ENCODE measurements at places on chromosomes 1 and 21.

DNA sequence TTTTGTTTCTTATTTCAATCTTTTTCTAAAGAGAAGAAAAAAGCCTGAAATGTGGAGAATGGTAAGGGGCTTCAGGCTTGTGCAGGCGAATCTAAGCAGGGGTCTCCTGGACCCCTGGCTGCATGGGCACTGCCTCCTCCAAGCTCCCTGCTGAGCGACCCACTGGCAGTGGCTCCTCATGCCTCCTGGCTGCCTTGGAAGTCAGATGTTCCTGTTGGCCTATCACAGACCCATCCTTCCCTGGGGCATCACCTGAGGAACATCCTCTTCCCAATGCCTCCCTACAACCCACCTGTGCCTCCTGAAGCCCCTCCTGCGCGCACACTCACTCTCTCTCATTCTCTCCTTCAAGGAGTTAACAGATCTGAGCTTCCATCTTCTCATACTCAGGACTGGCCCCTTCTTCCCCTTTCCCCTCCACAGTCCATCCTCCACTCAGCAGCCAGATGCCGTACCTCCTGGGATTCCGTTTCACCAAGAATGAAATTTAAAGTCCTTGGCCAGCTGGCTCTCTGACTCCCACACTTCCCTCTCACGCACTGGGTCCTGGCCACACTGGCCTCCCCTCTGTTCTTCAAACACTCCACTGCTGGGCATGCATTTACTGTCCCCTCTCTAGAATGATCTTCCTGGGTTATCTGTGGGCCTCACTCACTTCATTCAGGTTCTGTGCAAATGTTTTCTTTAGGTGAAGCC is 41.7 kb downstream of the AZIN2 start:
- no peak for DNase-seq

- no peak for DNase-seq
Observed at GRCh38 chr1:177902266-177902665, 67.6 kb downstream of the SEC16B start.

- peak; percentile 89 for DNase-seq
Observed at GRCh38 chr1:26378088-26378878, 5.7 kb upstream of the ZNF683 start.

DNA sequence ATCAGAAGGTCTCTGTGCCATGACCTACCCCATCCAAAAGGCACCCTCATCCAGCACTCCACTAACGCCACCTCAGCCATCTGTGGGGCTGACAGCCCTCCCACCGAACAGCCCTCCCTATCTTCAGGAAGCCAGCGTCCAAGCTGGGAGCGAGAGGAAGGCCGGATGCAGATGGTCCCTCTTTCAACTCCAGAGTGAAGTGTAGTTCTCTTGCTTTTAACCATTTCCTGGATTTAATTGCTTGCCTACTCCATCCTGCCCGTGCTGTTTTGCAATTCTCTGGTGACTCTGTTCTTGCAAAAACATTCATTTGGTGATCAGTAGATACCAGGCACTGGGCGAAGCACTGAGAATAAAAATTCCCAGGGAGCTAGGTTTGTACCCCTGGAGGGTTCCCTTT is 8.2 kb upstream of the DYRK1A start:
- no peak for DNase-seq

GRCh38 chr1:36212782-36213181 is 11.5 kb upstream of the THRAP3 start:
- no peak for DNase-seq

- DNase-seq: no peak
Observed at GRCh38 chr1:85579622-85580021, 939 bp upstream of the CCN1 start.

- no peak for DNase-seq
Observed at GRCh38 chr1:26350701-26351589, 3.0 kb downstream of the CRYBG2 start.

DNA sequence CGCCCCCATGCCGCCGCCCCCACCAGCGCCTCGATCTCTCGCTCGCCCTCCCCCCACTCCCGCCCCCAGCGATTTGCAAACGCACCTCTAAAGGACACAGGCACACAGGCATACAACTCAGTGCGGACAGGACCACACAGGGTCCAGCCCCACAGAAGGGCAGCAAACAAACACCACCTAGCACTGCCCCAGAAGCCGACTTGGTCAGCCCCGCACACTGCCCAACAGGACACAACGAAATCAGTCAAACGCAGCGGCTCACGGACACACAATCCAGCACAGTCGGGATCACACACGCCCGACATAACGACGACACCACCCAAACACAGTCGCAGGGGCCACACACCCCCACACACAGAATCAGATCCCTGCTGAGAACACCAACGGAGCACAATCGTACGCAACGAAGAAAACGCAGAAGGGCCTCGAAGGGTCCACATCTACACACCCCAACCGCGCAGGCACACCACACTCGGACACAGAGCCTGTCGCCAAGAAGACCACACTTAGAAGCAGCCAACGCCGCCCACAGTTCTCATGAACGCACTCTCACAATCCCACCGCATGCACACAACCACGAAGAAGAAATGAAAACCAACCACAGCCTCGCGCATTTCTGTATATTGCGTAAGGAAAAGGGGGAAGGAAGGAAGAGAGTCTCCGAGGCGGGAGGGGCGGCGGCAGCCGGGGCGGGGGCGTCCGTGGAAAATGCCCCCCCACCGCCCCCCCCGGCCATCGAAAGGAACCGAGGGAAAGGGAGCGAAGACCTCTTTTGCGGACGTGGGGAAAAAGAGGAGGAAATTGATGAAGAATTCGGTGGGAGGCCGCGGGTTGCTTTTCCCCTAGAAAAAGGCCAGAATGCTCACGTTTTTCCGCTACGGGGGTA is 481 bp downstream of the TAL1 start:
- no peak for DNase-seq

GRCh38 chr1:181133441-181133951 is 45.0 kb downstream of the IER5 start:
- no peak for DNase-seq

- no peak for DNase-seq
Observed at GRCh38 chr1:171736196-171736595, 5.7 kb downstream of the VAMP4 start.

DNA sequence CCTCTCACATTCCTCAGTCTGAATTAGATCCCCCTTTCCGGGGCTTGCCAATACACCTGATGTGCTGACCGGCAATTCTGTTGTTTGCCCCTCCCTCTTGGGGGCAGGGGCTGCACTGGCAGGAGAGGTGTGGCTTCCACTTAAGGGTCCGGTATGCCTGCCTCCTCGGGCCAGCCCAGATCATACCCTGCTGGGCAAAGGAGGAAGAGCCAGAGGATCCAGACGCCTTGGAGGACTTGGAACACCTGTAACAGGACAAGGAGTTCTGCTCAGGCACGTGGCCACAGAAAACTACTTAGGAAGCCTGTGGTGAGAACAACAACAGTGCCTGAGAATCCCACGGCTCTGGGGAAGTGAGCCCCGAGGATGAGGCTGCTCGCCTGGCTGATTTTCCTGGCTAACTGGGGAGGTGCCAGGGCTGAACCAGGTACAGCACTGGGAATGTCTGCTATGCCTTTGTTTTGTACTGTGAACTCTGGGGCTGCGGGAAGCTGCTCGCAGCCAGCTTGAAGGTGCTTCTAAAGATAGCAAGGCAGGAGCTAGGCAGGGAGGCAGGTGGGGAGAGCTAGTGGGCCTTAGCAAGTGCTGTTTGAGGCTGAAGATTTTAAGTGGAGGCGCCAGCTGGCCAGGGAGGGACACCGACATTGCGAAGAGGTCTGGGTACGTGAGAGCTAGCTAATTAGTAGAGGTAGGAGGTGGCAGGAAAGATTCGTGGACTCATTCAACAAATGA is at the start of gene SMPDL3B:
Gene SMPDL3B, plus strand, starts transcription at position 183 of the 732 bp plus-strand sequence. Its CDS starts 184 bp downstream, at position 367.
- no peak for DNase-seq

DNA sequence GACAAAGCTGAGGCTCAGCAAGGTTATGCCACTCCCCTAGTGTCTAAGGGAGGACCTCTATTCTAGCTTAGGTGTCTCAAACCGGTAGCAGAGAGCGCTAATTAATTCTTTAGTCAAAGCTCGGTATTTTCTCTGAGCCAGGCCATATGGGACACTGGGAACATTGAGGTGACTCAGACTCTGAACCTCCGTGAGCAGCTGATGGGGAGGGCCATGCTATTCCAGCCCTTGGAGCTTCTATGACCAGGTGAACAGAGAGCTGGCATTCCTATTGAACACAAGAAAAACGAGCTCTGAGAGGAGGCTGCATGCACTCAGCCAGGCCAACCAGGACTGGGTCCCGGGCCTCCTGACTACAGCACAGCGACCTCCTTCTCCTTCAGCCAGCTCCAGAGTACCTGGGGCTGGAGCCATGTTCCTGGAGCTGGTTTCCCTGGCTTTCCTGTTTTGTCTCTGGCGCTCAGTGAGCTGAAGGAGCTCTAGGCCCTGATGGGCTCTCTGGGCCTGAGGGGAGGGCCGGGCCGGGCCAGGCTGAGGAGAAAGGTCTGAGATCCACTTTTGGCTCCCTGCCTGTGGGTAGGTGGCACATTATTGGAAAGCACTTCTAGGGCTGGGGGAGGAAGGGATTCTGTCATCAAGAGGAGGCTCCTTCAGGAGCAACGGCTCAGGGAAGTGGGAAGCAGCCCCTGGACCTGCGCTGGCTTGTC is 37.0 kb downstream of the SLC9A1 start:
- no peak for DNase-seq

DNA sequence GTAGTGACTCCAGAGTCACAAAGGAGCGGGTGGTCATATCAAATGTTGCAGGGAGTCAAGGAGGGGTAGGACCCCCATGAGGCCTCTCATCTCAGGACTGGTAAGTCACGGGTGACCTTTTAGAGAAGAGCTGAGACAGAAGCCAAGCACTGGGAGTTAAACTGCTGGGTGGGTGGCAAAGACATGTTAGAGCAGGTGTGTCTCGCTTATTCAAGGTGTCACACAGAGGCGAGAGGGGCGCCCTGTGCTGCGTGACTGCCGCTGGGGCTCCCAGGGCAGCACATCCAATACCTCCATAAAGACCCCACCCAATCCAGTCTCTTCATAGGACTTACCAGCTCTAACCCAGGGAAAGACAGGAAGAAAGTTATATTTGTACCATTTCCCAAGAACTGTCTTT is 15.2 kb downstream of the CASQ2 start:
- no peak for DNase-seq

DNA sequence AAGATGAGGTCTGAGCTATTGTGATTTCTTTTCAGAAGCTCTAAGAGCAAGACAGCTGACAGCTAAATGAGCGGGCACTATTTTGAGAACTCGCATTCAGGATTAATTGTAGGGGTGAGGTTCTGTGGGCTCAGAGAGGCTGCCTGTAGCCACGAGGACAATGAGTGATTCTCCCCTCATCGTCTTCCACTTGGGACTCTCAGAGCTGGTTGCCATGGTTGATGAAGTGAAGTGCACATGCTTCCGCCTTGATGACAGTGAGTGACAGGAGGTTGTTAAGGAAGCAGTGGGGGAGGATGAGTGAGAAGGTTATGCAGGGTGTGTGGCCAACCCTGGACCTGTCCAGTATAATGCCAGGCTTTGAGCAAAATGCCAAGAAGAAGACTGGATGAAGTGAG is 341.7 kb downstream of the PCP4 start:
- no peak for DNase-seq

- DNase-seq: no peak
Observed at GRCh38 chr21:25080661-25081060, 526.6 kb downstream of the MRPL39 start.

GRCh38 chr1:186187601-186188000 is 187.5 kb downstream of the TPR start:
- DNase-seq: no peak

- DNase-seq: no peak
Observed at GRCh38 chr21:38787461-38788274, 18.1 kb upstream of the ETS2 start.

DNA sequence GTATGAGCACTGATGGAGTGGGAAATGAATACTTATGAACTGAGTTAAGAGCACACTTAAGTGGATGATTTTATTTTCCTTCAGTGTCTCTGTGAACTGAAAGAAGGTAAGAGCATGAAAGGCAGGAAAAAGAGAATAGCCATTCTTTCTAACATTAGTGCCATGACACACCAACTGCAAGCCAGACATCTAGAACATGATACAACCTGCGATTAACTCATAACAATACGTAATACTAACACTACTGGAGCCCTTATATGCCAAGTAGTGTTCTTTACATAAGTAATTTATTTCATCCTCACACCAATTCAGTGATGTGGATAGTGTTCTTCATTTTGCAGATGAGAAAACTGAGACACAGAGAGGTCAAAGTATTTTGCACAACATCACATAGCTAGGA is 56.7 kb downstream of the PRRX1 start:
- DNase-seq: no peak

DNA sequence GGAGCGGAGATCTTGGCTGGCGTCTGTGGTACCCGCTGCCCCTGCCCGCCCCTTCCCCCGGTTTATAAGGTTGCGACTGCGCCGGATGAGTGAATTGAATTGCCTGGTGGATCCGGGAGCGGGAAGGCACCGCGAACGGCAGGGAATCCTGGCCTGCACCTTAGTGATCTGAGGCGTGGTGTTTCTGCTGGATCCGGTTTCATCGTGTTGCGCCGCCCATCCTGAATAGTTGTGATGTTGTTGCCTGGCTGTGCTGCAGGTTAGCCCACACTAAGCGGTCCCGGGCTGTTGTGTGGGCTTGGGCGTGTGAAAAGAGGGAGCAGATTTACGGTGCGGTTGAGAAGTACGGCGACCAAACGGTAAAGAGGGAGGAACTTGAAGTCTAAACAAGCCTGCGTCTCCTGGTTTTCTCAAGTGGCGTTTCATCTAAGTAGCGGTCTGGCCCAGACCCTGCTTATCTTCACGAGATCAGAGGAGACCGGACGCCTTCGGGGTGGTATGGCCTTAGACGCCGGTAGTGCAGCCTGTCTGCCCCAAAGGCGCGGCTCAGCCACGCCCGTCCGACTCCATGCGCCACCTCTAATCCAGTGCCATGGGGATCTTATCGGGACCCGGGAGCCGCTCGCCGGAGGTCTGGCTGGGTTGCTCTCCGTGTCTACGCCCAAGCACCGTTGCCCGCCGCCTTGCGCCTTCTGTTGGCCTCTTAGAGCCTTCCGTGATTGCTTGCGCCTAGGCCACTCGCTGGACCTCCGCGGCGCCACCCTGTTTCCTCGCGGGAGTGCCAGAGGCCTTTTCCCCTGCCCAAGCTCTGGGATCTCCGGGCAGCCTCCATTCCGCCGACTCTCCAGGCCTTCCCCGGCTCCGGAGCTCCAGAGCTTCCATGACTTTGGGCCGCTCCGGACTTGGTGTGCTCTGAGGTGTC is 87.5 kb upstream of the RHOU start:
- DNase-seq: peak; percentile 25

GRCh38 chr1:4109628-4109940 is 209.5 kb upstream of the C1orf174 start:
- no peak for DNase-seq

DNA sequence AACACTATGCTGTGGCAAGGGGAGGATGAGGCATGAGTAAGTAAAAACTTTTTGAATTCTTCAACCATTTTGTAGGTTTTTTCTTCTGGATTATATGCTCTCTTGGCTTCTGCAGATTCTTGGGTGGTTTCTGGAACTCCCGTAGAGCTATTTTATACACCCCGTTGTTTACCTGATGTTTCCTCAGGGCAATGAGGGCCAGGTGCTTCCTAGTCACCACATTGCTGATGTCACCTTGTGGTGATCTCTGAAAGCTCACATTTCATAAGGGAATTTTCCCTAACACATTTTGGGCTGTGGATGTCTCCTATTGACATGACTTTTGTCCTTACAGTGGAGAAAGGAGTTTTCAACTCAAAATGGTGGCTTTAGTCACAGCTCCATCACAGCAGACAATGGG is 356.6 kb downstream of the PLA2G4A start:
- no peak for DNase-seq

GRCh38 chr1:158169105-158169504 is 11.6 kb upstream of the CD1D start:
- no peak for DNase-seq

All from CD4-positive, alpha-beta memory T cell (primary cell).